ENCODE measurements at places on chromosomes 11 and 22.

DNA sequence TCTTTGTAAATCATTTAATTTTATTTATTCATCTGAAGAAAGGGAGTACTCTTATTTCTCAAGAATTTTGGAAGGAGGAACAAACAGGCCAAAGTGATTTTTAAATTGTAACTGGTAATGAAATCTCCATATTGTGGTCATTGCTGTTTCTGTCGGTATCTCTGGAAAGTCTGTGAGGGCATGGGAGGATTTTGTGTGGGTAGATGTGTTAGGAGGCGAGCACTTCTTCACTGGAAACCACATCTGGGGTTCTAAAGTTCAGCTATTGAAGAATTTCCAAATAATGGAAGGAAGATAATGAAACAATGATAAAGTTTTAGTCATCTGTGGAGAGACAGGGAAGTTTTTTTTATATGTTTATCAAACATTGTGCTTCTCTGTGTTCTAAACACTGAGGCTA, 6.6 kb downstream of the TRIM34 start:
- DNase-seq: no peak

GRCh38 chr22:49188591-49188990, 639.1 kb downstream of the BRD1 start:
- no peak for DNase-seq

DNA sequence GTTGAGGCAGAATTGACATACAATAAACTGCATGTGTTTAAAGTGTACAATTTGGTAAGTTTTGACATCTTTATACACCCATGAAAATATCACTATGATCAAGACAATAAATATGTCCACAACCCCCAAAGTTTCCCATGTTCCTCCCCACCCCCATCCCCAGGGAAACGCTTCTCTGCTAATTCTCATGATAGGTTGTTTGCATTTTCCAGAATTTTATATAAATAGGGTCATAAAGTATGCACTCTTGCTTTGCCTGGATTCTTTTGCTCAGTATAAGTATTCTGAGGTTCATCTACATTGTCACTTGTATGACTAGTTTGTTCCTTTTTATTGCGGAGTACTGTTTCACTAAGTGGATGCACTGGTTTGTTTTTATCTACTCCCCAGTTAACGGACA, 35.6 kb downstream of the MYEOV start:
- DNase-seq: no peak

DNA sequence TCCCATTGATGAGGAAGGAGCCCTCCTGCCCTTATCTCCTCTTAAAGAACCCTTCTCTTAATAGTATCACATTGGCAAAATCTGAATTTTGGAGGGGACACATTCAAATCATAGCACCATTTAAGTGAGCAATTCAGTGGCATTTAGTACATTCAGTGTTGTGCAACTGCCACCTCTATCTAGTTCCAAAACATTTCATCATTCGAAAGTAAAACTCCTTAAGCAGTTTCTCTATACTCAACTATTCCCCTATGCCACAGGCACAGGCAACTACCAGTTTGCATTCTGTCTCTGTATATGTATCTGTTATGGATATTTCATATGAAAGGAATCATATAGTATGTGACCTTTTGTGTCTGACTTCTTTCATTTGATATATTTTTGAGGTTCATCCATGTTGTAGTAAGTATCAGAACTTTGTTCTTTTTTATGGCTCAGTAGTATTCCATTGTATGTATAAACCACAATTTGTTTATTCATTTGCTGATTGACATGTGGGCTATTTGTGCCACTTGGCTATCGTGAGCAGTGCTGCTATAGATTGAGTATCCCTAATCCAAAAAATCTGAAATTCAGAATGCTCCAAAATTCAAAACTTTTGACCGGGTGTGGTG, 22.9 kb downstream of the FAR1 start:
- DNase-seq: no peak

DNA sequence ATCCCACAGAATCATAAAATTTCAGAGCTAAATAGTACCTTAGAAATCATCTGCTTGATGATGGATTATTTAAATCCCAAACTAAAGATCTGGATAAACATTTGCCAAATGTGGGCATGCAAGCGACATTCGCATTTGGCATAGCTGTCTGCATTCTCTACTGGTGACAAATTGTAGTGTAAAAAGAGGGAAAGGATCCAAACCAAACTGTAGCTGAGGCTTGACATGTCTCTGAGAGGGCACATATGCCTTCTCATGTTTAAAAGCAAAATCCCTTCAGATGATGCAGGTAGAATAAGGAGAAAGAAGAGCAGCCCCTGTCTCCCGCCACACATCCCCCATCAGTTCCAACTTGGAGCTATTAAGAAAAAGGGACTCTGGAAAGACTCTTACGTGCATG, 257.5 kb upstream of the MTNR1B start:
- DNase-seq: no peak

DNA sequence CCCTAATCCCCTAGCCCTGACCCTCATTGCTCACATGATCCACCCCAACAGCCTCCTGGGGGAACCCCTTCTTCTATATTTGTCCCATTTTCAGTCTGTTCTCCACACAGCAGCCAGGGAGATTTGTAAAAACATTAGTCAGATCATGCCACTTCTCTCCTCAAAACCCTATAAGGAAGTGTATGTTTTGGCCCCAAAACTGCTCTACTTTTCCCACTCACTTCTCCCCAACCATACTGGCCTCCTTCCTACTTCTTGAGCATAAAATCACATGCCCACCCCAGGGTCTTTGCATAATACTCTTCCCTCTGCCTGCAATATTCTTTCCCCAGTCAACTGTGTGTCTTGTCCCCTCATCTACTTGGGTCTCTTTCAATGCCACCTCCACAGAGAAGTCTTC, 4.7 kb upstream of the SLC22A12 start:
- no peak for DNase-seq

DNA sequence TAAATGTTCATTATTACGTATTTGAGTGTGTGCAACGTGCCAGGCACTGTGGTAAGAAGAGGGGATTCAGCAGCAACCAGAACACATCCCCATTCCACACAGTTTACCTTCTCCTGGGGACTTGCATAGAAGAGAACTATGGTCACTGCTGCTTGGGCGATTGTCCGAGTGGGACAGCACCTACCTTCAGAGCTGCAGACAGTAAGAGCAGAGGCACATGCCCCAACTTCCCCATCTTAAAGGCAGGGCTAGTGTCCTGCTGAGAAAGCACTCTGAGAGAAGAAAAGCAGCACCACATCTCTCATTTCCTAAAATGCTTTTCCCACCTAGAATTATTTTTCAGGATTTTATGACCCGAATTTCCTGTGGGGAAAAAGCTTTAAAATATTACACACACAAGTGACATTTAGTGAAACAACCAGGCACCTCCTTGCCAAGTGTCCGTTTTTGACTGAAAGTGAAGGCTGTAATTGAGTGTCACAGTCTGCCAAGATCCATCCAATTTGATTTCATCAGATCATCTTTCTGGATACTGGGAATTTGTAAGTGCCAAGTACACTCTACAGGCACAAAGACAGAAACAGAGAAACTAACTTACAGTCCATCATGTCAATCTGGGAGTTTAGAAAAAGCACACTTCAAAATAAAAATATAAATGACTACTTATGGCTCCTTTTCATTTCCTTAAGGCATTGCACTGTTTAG, 24.6 kb downstream of the TRAF6 start:
- DNase-seq: no peak

DNA sequence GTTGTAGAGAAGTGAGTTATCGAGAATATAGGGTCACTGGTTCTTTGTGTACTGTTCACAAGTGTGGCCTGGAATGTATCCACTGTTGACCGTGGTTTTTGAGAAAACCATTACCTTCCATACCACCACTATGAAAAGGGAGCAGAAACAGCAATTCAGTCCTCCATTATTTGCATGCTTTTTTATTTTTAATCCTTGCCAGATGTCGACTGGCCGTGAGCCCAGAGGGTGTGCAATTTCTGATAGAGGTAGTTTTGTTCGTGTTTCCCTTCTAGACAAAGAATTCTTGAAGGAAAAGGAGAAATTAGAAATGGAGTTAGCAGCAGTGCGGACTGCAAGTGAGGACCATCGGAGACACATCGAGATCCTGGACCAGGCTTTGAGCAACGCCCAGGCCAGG, 81.7 kb downstream of the AMOTL1 start:
- DNase-seq: no peak

DNA sequence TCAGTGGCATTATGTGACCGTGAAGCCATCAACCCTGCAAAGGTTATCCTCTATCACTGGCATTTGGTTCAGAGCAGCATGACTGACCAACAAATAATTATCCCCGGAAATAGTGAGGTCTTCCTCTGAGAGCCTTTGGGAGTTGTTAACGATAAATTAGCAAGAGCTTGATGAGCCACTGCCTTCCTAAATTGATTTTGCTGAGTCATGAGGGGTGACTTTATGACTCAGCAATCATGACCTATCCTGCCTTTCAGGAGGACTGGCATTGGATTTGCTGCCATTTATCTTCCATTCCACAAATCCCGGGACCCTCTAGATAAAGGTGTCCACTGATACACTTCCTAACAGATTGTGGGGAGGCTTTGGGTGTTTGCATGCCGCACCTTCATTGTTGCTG, 80.8 kb upstream of the MTNR1B start:
- no peak for DNase-seq

GRCh38 chr11:100638648-100639047, 48.4 kb upstream of the ARHGAP42 start:
- no peak for DNase-seq

- no peak for DNase-seq
These were observed 161.1 kb downstream of the BBOX1 start for GRCh38 chr11:27201454-27202302.

DNA sequence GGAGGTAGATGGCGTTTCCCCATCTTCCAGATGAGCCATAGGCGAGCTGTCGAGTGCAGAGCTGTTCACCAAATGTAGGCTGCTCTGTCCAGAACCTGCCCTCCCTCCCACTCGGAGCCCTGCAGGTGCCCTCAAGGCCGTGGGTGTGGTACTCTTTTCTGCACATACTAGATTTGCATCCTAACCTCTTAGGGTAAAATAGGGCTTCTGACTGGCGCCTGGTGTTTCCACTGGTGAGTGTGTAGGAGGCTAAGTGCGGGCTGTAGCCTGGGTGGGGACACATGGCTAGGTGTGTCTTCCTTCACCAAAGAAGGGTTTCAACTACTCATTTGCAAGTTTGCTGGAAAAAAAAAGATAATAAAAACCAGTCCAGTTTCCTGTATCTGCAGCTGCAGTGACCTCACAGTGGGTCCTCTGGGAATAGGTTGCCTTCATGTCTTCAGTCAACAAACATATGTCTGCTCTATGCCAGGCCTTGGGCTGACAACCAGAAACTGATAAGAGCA, 8.5 kb downstream of the BIK start:
- no peak for DNase-seq

DNA sequence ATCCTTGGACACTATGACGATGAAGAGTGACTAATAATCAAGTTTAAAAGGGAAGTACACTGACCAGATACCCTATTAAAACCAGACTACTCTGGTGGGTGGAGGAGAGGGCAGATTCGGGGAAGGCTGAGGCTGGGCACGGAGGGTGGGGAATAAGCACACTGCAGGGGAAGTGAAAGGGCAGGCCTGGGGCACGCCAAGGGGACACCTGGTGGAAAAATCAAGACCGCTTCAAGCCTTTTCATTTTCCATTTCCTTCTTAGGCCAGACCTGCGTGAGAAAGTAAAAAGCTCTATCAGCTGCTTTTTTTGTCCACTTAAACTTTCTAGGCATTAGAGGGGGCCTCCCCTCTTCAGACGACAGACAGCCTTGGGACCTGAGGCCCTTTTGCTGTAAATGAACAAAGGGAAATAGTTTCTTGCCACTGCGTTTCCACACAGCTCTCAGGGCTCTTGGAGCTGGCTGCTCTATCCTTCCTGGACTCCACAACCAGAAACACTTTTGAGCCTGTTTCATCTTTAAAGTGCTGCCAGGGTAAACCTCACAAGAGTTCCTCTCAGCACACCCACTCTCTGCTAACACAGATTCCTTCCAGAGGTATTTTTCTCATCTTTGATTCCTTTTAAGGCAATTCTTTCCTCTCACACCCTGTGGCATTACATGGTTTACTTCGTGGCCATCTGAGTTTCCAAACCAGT, 25.0 kb upstream of the SERPIND1 start:
- no peak for DNase-seq

GRCh38 chr11:31818874-31819331, 7.8 kb upstream of the PAX6 start:
- DNase-seq: no peak

GRCh38 chr11:64186492-64187165, 658 bp downstream of the STIP1 start:
- DNase-seq: no peak

- DNase-seq: no peak
These were observed 25.6 kb downstream of the NARS2 start for GRCh38 chr11:78548911-78549590.

GRCh38 chr11:61472282-61472681, 36.3 kb upstream of the LRRC10B start:
- DNase-seq: no peak

DNA sequence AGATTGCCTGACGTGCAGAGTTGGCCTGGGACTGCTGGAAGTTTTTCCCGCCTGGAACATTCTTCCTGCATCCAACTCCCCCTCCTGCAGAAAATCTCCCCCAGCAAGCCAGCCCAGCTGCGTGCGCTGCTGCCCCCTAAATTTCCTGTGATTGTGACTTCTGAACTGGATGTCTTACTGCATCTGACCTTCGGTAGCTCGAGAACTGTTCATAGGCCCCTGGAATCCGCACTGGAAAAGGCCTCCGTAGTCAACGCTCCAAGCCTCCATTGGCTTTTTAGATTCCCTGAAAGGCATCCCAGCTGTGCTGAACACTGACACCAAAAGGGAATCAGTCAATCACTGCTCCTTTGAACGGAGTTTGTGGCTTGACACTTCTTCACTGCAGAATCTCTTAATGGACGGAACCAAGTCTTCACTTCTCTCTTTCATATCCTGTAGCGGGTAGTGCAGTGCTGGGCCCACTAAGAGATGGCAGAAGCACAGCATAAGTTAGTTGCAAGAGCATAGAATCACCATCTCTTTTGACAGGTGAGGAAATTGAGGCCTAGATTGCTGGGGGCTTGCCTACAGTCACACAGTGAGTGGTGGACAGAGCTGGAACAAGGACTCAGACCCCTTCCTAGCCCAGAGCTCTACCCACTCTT, 14.2 kb upstream of the RASD2 start:
- no peak for DNase-seq

- no peak for DNase-seq
These were observed 10.1 kb downstream of the CASTOR1 start for GRCh38 chr22:30279046-30279788.

DNA sequence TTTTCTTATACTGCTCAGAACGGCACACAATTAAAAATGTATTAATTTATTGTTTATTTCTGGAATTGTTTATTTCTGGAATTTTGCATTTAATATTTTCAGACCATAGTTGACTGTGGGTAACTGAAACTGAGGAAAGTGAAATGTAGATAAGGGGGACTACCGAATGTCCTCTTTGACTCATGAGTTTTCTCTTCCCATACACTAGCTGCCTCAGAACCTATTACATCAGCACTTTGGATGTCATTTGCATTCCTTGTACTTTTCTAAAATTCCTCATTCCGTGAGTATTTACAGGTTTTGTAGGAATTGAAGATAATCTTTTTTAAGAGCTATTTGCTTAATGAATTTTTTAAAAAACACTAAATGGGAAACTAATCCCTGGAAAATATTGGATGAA, 29.8 kb downstream of the ZC3H12C start:
- no peak for DNase-seq
